GM12865 (cell line): ENCODE measurements at places on chromosomes 7 and 10.
A peak's percentile ranks its signal among the peaks of the same experiment; 100 is the strongest.

GRCh38 chr10:104579136-104579535, 62.0 kb upstream of the SORCS3 start:
- no peak for DNase-seq

GRCh38 chr7:80729591-80730320, 91.3 kb downstream of the CD36 start:
- no peak for DNase-seq

- DNase-seq: no peak
Observed at GRCh38 chr7:77353407-77353721, 62.8 kb downstream of the GSAP start.

- DNase-seq: no peak
Observed at GRCh38 chr7:8590791-8591190, 157.4 kb downstream of the NXPH1 start.

- DNase-seq: no peak
Observed at GRCh38 chr10:121303287-121303890, 294.9 kb downstream of the FGFR2 start.

DNA sequence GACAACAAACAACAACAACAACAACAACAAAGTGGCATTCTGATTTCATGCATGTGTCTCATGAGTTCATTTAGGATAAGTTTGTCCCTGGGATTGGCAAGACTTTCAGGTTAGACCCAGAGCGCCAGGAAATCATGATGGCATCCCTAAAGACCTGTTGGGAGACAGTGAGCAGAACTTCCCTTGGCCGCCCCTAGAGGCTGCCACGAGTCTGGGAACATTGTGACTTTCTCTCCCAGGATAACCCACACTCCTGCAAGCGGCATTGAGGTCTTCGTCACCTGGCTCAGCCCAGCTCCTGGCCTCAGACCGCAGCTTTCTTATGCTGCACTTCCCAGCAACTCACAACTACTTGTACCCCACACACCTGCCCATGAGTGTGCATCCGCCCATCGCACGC, 80.5 kb upstream of the RNF32 start:
- DNase-seq: no peak

DNA sequence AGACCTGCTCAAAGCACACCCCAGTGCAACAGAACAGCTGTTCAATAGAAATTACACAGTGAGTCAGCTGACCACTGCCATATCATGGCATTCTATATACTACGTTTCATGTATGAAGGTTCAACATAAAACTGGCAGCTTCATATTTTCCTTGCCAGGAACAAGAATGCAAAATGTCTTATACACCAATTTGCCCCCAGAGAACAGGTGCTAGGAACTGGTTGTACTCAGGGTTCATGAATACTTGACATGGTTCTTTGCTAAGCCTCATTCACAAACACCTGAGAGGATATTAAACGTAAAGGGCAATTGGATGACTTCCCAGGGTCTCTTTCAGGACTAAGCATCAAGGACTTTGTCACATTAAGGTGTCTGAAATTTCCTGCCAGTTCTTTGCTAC, 6.9 kb downstream of the MYOF start:
- DNase-seq: no peak

DNA sequence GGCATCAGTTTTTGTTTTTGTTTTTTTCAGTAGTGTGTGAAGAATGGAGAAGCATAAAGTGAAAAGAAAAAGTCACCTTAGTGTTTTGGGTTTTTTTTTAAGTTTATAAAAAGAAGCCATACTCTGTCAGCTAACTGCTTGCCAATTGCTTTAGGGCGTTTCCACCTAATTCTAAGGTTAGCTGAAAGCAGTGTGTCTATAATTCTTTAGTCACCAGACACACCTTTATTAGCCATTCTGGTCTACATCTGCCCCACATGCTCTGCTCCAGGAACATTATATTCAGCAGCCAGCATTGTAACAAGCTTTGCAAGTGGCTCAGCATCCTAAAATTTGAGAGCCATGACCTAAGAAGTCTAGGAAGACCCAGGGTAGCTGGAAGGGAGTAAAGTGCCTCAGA, 14.1 kb upstream of the SLC16A12 start:
- DNase-seq: no peak

DNA sequence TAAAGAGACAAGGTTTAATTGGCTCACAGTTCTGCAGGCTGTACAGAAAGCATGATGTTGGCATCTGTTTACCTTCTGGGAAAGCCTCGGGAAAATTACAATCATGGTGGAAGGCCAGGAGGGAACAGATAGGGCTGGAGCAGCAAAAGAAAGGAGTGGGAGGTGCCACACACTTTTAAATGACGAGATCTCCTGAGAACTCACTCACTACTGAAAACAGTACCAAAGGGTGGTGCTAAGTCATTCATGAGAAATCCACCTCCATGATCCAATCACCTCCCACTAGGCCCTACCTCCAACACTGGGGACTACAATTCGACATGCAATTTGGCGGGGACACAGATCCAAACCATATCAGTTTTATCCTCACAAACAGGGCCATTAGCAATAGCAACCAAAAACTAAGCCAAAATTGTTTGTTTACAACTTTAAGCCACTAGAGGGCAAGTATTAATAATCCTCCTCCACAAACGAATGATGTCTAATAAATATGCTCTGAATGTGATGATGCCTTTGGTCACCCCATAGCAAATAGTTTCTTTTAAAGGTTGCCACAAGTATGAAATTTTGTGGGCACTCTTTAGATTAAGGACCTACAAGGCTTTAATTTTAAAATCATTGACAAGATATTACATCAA, 129.2 kb upstream of the NRBF2 start:
- DNase-seq: peak; percentile 20

GRCh38 chr10:31319602-31320549, 860 bp downstream of the ZEB1 start:
- DNase-seq: peak; percentile 84

GRCh38 chr10:71025535-71025934, 137.2 kb upstream of the PCBD1 start:
- no peak for DNase-seq

- DNase-seq: no peak
Observed at GRCh38 chr10:130747946-130748345, 563.6 kb downstream of the TCERG1L start.

GRCh38 chr10:50604809-50605208, 18.9 kb downstream of the SGMS1 start:
- DNase-seq: no peak

DNA sequence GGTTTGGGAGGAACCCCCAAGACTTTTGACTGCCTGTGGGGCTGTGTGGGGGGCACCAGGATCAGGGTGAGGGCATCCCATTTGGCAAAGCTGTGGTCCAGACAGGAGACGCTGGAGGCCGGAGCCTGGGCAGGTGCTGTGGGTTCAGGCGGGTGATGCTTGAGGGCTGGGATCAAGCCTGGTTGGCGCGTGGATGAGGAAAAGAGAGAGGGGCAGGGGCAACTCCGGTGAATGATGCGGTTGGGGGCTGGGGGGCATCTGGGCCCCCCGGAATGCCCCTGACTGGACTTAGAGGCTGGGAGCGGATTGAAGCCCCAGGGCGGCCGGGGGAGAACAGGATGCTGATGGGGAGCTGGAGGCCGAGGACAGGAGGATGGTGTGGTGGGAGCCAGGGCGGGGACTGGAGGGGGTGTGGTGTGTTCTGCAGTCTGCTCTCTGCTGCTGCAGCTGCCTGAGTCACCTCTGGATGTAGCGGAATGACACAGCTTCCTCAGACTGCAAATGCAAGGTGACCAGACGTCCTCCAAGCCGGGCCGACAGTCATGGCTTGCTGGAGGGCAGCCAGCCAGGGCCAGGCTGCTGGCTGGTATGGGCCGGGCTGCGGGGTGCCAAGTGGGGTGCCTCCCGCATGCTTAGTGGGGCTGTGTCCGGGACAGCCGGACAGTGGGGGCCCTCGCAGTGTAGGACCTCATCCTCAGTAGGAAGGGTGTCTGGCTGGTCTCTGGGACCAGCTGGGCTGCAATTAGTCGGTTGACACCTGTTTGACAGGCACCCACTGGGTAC, 3.2 kb downstream of the MAFK start:
- peak; percentile 87 for DNase-seq

GRCh38 chr10:89115876-89116627, 91.1 kb downstream of the CH25H start:
- no peak for DNase-seq

DNA sequence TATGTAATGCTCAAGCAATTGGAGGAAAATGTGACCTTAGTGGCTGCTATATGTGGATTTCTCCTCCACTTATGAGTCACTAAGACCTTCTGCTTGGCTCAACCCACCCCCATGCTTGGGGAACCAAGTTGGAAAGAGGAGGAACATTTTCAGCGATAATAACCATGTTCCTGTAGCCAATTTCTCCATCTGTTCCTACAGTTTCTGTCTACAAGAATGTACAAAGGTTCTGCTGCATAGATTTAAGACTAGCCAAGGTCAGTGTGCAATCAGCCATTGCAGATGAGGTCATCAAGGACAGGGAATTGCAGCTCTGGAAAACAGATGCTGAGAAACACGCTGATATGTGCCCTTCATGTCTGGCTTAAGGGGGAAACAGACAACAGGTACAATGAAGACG, 5.6 kb upstream of the NRCAM start:
- no peak for DNase-seq

DNA sequence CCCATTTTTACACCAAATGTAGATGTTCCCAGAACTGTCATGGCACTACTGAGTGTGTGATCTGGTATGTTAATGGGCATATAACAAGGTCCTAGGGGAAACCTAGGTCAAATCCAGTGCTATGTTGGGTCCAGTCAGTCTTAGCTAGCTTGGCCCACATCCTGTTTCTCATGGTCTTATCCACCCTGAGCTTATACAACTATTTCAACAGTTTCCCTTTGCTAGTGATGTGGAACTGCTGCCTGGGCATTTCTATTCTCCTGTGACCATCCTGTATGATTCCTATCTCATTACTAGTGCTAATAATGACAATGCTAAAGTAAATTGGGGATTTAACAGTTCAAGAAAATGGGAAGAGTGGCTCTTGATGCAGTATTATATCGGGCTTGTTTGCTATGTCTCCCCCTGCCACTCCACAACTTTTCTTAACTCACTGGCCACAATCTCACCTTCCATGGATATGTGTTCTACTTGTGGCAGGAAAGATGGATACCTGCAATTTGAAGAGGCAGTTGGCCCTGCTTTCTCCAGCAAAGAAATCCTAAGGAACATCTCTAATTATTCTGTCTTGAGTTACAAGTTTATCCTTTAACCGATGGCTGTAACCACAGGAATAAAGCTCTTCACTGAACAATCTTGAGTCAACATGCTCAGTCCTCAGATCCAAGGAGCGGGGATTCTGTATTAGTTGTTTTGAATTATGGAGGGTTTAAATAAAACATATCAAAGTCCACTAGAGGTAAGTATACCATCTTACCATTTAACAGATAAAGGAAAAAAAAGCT, 707.8 kb downstream of the XPNPEP1 start:
- no peak for DNase-seq

- no peak for DNase-seq
Observed at GRCh38 chr10:21318540-21319167, 206.8 kb downstream of the SKIDA1 start.
